ENCODE measurements at places on chromosomes 3 and 15.
A peak's percentile ranks its signal among the peaks of the same experiment; 100 is the strongest.

DNA sequence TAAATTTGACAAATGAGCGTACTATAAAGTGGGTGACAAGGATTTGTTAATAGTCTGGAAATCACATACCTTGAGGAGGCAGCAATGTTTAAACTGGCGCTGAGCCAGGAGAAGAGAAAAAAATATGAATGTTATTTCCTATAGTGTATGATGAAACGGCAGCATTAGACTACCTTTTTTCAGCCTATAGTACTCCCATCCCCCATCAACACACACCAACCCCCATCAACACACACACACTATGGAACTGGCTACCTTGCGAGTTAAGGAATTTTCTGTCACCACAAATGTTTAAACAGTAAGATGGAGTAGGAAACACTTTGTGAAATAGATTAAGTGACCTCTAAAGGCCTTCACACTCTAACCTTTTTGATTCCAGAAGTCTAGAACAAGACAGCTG lies 46.8 kb upstream of the ZCWPW2 start:
- DNase-seq, result no peak

- no peak for DNase-seq
These were observed 78.6 kb downstream of the MYLK start for GRCh38 chr3:123805504-123805903.

GRCh38 chr15:45095661-45096060 lies 18.3 kb downstream of the DUOX2 start:
- no peak for DNase-seq

GRCh38 chr15:51227940-51228732 lies 110.3 kb downstream of the CYP19A1 start:
- DNase-seq, result no peak

- DNase-seq, result no peak
These were observed 6.4 kb upstream of the SH2D7 start for GRCh38 chr15:78085928-78086327.

GRCh38 chr3:8110966-8111798 lies 390.4 kb upstream of the LMCD1 start:
- DNase-seq, result peak; percentile 14

DNA sequence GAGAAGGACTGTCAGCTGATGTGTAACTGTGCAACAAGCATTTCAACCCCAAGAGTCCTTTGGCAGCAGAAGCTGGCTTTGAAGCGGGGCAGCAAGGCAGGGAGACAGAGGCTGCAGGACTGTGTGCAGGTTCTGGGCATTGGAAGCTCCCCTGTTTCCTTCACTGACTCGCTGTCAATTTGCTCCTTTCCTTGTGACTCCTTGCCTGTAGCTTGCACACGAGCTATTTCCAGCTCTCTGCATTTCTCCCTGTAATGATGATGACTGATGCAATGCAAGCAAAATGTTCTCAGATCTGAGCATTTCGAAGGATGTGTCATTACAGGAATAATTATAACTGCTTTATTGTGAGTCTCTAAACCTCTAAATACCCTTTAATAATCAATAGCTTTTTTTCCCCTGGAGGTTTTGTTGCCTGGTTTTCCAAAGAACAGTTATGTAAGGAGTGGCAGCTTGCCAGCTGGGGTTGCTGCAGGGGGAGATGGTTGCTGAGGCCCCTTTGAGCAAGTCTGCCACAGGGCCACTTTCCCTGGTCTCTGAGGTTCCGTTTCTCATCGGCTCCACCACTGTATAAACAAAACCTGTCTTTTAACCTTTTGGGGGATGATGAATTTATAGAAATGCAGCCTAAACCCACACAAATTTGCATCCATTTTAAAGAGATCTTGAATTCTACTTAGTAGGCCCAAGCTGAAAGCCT lies 2.8 kb downstream of the APOD start:
- no peak for DNase-seq

- no peak for DNase-seq
These were observed 103.5 kb upstream of the RPL32 start for GRCh38 chr3:12944849-12945248.

- no peak for DNase-seq
These were observed 55.8 kb downstream of the ADCY5 start for GRCh38 chr3:123392871-123393620.

Data from activated CD8-positive, alpha-beta memory T cell treated with anti-CD3 and anti-CD28 coated beads for 1 hour (primary cell).